Calu3 (cell line): ENCODE measurements at places on chromosomes 11 and 22. TPM values are rescaled to one million over a fixed set of nuclear protein-coding genes. Genes with fewer than 3 reads are reported as not detected.

- DNase-seq, result no peak
- H3K27me3 ChIP-seq, result no peaks in the 10 kb centered on the region
- no peak overlapping the region for H3K27ac ChIP-seq
- H3K36me3 ChIP-seq, result peaks cover 24% of the 10 kb centered on the region
Measured at GRCh38 chr11:57735619-57736298, 5.5 kb upstream of the SELENOH start.

DNA sequence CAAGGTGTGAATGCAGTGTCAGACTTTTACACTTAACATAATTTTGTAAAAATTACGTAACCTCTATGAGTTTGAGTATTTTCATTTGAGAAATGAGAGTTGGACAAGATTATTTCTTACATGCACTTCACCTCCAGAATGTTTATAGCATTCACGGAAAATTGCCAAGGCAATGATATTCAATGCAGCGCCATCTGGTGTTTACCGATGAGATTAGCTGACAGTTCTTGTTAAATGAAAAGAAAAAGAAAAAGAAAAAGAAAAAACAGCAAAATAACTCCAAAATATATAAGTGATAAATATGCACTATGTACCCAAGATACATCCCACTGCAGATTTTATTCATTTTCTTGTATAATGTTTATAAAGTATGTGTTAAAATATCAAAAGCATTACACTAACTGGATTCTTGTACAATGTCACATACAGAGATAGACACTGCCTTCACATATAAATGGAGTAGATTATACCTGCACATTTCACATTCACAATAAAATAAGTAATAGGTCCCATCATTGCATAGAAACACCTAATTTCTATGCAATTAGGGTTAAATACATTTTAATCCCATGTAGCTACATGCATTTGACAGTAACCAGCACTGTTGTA lies 976.3 kb upstream of the FAT3 start:
- H3K27ac ChIP-seq, result no peak overlapping the region
- no peak overlapping the region for H3K4me3 ChIP-seq
- DNase-seq, result peak; percentile 40

DNA sequence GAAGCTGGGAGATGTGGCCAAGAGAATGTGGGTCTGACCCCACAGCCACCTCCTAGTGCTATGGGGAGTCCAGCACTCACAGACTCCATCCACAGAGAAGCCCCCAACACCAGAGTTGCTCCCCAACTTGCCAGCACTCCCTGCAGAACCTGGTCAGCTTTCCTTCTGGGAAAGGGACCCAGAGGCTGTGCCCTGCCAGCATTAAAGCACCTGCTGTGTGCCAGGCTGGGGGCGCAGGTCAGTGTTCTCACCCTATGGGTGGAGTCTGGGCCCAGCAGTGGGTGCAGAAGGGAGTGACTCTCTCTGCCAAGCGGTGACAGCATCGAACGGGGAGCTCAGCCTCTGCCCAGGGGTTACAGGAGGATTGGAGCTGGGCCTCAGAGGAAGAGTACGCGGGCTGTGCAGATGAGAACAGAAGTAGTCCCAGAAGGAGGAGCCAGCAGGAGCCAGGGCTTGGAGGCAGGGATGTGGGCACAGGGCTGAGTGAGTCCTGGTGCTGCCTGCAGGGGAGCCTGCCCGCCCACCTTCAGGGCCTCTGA lies 114.4 kb downstream of the MPPED1 start:
- no peak for DNase-seq
- H3K27me3 ChIP-seq, result peaks cover 67% of the 10 kb centered on the region
- H3K36me3 ChIP-seq, result no peaks in the 10 kb centered on the region
- H3K4me3 ChIP-seq, result no peak overlapping the region

- no peak overlapping the region for H3K27ac ChIP-seq
- H3K36me3 ChIP-seq, result no peaks in the 10 kb centered on the region
- no peak overlapping the region for H3K4me3 ChIP-seq
- peaks cover 56% of the 10 kb centered on the region for H3K27me3 ChIP-seq
- H3K4me1 ChIP-seq, result no peaks in the 10 kb centered on the region
Measured at GRCh38 chr11:60830478-60831142, 11.3 kb upstream of the CCDC86 start.

- H3K4me3 ChIP-seq, result no peak overlapping the region
- no peaks in the 10 kb centered on the region for H3K4me1 ChIP-seq
- no peaks in the 10 kb centered on the region for H3K36me3 ChIP-seq
- H3K27ac ChIP-seq, result no peak overlapping the region
Measured at GRCh38 chr11:24400059-24400665, 96.7 kb upstream of the LUZP2 start.

DNA sequence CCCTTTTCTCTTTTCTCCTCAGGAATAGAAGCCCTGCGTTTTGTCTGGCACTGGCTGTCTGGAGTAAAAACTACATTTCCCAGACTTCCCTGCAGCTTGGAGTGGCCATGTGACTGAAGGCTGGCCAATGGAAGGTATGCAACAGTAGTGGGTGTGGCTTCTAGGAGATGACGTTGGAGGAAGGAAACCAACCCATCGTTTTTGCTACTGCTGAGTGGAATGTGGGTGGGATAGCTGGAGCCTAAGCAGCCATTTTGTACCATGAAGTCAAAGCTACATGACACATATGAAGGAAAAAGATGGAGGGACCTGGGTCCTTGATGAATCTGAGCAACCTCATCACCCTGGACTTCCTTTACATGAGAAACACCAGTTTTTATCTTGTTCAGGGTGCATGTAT lies 19.6 kb downstream of the FGF3 start:
- no peak overlapping the region for H3K4me3 ChIP-seq
- H3K27me3 ChIP-seq, result no peaks in the 10 kb centered on the region
- DNase-seq, result peak; percentile 24
- peaks cover 7% of the 10 kb centered on the region for H3K36me3 ChIP-seq
- no peaks in the 10 kb centered on the region for H3K4me1 ChIP-seq

GRCh38 chr11:117805045-117805444 lies 8.0 kb upstream of the DSCAML1 start:
- H3K4me1 ChIP-seq, result peaks cover 8% of the 10 kb centered on the region
- no peak for DNase-seq
- H3K4me3 ChIP-seq, result no peak overlapping the region
- H3K36me3 ChIP-seq, result no peaks in the 10 kb centered on the region
- H3K27ac ChIP-seq, result no peak overlapping the region

- DNase-seq, result no peak
- H3K27me3 ChIP-seq, result no peaks in the 10 kb centered on the region
- H3K4me1 ChIP-seq, result no peaks in the 10 kb centered on the region
- no peak overlapping the region for H3K4me3 ChIP-seq
- H3K36me3 ChIP-seq, result no peaks in the 10 kb centered on the region
Measured at GRCh38 chr11:80365076-80365725, 924.4 kb upstream of the TENM4 start.

DNA sequence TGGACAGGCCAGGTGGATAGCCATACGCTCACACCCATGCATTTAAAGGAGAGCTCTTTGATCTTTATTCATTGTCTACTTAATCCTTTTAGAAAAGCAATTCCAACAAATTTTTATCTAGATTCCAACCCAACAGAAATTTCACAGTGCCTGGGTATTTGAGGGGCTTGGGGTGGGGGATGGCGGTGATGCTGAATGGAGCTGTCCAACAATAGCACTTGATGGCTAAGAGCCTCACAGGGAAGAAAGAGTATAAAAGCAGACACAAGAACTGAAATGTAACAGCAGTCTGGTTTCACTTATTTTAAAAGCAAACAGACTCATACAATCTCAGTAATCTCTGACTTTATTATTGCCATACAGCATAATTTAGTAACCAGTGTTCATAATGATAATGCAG lies 101.8 kb upstream of the SORL1-AS1 start:
- H3K27ac ChIP-seq, result no peak overlapping the region
- no peaks in the 10 kb centered on the region for H3K27me3 ChIP-seq

GRCh38 chr11:14645015-14645912 lies 1.7 kb downstream of the PDE3B start:
- peak overlapping the region; percentile 95 for H3K4me3 ChIP-seq
- peak overlapping the region; percentile 23 for H3K27ac ChIP-seq
- H3K27me3 ChIP-seq, result no peaks in the 10 kb centered on the region
- peaks cover 32% of the 10 kb centered on the region for H3K36me3 ChIP-seq
- peaks cover 22% of the 10 kb centered on the region for H3K4me1 ChIP-seq

DNA sequence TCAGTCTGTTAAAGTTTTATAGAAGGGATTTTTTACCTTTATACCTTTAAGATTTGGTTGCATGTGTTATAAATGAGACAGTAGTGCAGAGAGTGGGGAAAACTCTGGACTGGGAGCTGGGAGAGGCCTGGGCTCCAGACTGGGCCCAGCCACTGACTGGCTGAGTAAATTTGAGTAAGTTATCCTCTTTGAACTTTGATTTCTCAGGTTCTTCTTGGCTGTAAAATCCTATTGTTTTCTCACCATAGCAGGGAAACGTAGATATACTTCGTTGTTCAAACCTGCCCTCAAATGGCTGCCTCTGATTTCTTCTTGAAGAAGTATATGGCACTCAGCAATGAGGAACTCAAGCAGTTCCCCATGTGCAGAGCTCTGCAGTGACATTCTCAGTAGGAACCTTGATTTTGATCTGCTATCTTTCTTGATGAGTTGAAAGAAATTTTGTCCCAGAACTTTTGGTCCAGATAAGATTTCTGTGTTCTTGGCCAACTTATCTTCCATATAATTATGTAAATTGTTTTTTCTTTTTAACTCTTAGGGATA lies 8.8 kb downstream of the BMAL1 start:
- peaks cover 5% of the 10 kb centered on the region for H3K27me3 ChIP-seq
- no peak overlapping the region for H3K27ac ChIP-seq
- DNase-seq, result no peak
- H3K4me1 ChIP-seq, result peaks cover 24% of the 10 kb centered on the region

GRCh38 chr22:20552443-20553401 lies 45.3 kb downstream of the MED15 start:
- H3K4me3 ChIP-seq, result no peak overlapping the region
- peaks cover 35% of the 10 kb centered on the region for H3K36me3 ChIP-seq
- H3K27ac ChIP-seq, result no peak overlapping the region
- peaks cover 26% of the 10 kb centered on the region for H3K4me1 ChIP-seq
- no peaks in the 10 kb centered on the region for H3K27me3 ChIP-seq

DNA sequence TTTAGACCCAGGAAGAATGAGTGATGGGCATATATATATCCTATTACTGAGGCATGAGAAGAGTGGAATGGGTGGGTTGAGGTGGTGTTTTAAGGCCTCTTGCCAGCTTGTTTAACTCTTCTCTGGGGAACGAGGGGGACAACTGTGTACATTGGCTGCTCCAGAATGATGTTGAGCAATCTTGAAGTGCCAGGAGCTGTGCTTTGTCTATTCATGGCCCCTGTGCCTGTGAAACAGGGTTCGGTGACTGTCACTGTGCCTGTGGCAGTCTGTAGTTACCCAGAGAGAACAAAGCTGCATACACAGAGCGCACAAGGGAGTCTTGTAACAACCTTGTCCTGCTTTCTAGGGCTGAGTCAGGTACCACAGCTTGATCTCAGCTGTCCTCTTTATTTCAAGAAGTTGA lies 11.7 kb downstream of the LIMK2 start:
- peaks cover 6% of the 10 kb centered on the region for H3K36me3 ChIP-seq
- H3K27me3 ChIP-seq, result no peaks in the 10 kb centered on the region
- peak; percentile 29 for DNase-seq
- peaks cover 37% of the 10 kb centered on the region for H3K4me1 ChIP-seq
- H3K4me3 ChIP-seq, result no peak overlapping the region

- no peak overlapping the region for H3K4me3 ChIP-seq
- DNase-seq, result no peak
- peaks cover 29% of the 10 kb centered on the region for H3K27me3 ChIP-seq
- H3K4me1 ChIP-seq, result no peaks in the 10 kb centered on the region
- H3K27ac ChIP-seq, result no peak overlapping the region
Measured at GRCh38 chr11:2314525-2315394, 12.9 kb downstream of the TSPAN32 start.

- H3K36me3 ChIP-seq, result peaks cover 18% of the 10 kb centered on the region
- peak overlapping the region; percentile 44 for H3K27ac ChIP-seq
- H3K4me3 ChIP-seq, result no peak overlapping the region
- DNase-seq, result no peak
- no peaks in the 10 kb centered on the region for H3K27me3 ChIP-seq
Measured at GRCh38 chr11:125890447-125891100, 3.1 kb downstream of the HYLS1 start.

- peaks cover 43% of the 10 kb centered on the region for H3K27me3 ChIP-seq
- H3K4me1 ChIP-seq, result no peaks in the 10 kb centered on the region
- H3K4me3 ChIP-seq, result no peak overlapping the region
Measured at GRCh38 chr11:8056810-8057463, 24.1 kb upstream of the TUB start.

DNA sequence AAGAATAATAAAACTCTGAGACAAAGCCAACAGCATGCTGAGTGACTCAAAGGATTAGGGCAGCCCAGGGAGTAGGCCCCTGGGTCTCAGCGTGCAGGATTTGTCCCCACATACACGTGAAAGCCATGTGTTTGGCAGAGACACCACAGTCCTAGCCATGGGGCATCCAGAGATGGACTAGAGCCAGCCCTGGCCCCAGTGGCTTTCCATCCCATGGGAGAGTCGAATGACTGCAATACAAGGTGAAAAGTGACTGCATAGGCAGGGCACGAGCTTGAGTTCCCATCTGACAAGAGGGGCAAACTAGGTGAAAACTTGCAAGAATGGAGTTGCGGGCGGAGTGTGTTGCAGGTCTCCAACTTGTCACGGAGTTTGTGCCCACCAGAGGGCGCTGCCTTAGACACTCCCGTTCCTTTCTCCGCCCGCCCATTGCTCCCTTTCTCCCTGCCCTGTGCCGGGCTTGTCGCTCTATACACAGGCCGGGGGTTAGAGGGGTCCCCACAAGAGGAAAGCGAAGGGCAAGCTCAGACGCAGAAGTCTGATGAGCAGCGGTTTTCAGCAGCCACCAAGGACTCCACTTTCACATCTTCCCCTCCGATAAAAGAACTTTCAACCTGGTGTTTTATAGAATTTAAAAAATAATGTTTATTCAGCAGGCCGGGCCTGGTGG lies 24.2 kb downstream of the TSKU start:
- H3K36me3 ChIP-seq, result no peaks in the 10 kb centered on the region
- no peak overlapping the region for H3K4me3 ChIP-seq
- no peaks in the 10 kb centered on the region for H3K27me3 ChIP-seq
- peak; percentile 90 for DNase-seq
- H3K27ac ChIP-seq, result peak overlapping the region; percentile 17

- H3K27ac ChIP-seq, result no peak overlapping the region
- H3K36me3 ChIP-seq, result no peaks in the 10 kb centered on the region
- no peaks in the 10 kb centered on the region for H3K4me1 ChIP-seq
Measured at GRCh38 chr11:8025123-8025522, 38.0 kb downstream of the EIF3F start.

- no peaks in the 10 kb centered on the region for H3K27me3 ChIP-seq
- DNase-seq, result peak; percentile 42
- H3K36me3 ChIP-seq, result peaks cover 18% of the 10 kb centered on the region
- H3K4me3 ChIP-seq, result peak overlapping the region; percentile 79
Measured at GRCh38 chr11:117179048-117179999, 781 bp downstream of the SIDT2 start.

DNA sequence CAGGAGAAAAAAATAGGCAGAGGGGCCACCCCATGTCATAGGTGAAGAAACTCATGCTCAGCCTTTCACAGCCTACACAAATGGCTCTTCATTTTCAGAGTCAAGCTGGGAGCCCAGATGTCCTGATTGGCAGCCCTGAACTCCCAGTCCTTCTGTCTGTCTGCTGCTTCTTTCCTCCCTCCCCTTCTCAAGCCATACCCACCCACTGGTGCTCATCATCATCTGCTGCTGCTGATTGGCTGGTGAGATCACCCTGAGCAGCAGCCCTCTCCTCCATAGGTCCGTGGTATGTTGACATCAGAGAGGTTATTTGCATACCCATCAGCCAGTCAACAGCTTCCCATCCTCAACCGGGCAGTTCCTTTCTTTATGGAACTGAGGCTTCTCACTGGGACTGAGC lies 46.1 kb upstream of the PRDM11 start:
- peaks cover 7% of the 10 kb centered on the region for H3K4me1 ChIP-seq
- H3K27ac ChIP-seq, result no peak overlapping the region

The TRIM6 gene
- 0.80 and 2.8 TPM in 2 replicates for total RNA-seq

The C11orf91 gene
- 5.8 and 7.6 TPM in 2 replicates for total RNA-seq

The GP1BB gene
- not detected in 2 replicates for total RNA-seq

The SNX32 gene
- not detected in 2 replicates for total RNA-seq

The F2 gene
- not detected in 2 replicates for total RNA-seq

The TEX54 gene
- not detected in 2 replicates for total RNA-seq

The IGLL1 gene
- not detected in 2 replicates for total RNA-seq

The ELMOD1 gene
- 0.35 TPM in 1 of 2 replicates, not detected in the other for total RNA-seq
